ENCODE measurements at places on chromosomes 16 and 17.

- no peak for DNase-seq
Observed at GRCh38 chr16:17370223-17370707, 100.5 kb downstream of the XYLT1 start.

DNA sequence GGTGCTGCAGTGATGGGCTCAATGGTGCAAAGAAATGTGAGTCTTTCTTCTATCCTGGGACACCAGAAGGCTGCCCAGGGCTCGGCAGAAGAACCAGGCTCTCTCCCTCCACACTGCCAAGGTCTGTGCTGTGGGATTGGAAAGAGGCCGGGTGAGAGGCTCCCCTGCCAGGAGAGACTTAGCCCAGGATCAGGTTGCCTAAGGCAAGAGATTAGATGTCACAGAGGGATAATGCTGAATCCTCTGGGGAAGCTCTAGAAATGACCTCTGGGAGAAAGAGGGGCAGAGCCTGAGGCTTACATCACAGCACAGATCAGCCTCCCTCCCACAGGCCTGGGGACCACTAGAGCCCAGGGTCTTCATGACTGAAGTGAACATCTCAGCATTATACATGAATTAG is 5.7 kb upstream of the DOC2B start:
- DNase-seq = no peak

DNA sequence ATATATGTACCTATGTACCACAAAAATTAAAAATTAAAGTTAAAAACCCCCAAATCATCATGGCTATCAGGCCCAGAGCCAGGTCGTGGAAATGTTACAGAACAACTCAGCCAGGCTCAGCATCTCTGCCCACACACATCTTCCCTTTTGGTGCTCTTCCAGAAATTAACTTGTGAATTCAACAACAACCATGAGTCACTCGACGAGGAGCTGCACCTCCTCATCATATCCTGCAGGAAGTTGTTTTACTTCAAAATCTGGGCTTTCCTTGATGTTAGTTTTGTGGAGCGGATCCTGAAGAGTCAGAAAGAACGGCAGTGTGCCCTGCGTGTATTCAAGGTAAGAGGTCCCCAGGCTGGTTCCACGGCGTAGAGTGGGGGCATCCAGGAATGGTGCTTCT is 10.6 kb downstream of the FBXO39 start:
- no peak for DNase-seq

- no peak for DNase-seq
Observed at GRCh38 chr17:60416368-60416925, 5.8 kb upstream of the CHCT1 start.

DNA sequence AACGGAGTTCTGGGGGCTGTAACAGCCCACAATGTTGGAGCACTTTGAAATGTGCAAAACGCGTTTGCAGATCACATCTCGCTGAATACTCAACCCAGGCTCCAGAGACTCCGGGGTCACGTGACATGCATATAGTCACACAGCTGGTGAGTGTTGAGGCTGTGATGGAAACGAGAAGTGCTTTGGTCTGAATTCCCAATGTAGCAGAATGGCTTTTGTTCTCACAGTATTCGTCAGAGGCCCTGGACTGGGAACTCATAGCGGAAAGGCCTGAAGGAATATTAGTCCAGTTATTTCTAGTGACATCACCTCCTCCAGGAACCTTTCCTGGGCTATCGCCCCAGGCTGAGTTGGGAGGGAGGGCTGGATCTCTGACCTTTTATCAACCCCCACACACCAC is 95.8 kb upstream of the CRHR1 start:
- DNase-seq = no peak

GRCh38 chr17:75842411-75842810 is 1.8 kb downstream of the UNC13D start:
- no peak for DNase-seq

- no peak for DNase-seq
Observed at GRCh38 chr16:22098405-22099255, 6.3 kb downstream of the VWA3A start.

DNA sequence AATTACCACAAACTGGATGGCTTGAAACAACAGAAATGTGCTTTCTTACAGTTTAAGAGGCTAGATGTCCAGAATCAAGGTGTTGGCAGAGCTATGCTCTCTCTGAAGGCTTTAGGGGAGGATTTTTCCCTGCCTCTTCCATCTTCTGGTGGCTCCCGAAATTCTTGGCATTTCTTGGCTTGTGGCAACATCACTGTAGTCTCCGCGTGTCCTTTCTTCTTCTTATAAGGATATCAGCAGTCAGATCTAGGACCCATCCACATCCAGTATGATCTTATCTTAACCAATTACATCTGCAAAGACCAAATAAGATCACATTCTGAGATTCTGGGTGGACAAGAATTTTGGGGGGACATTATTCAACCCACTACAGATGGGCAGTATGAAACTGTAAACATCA is 119.2 kb upstream of the PMFBP1 start:
- DNase-seq = no peak

- no peak for DNase-seq
Observed at GRCh38 chr17:11901931-11902330, 95.3 kb downstream of the ZNF18 start.

DNA sequence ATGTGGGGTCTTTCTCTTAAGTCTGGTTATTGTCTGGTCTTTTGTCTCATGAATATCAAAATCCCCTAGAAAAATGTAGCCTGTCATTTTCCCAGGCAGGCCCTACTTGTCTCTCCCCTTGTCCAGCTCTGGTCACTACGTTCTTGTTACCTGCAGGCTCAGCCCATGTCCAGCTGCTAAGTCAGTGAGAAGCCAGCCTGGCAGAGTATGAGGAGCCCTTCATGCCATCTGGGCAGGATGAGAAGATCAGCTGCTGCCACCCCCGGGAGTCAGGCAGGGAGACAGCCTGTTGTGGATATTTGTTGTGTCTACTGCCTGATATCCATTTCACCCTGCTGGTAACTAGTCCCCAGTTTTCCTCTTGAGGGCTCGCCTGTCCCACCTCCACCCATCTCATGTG is 88.9 kb downstream of the ASIC2 start:
- DNase-seq = no peak

DNA sequence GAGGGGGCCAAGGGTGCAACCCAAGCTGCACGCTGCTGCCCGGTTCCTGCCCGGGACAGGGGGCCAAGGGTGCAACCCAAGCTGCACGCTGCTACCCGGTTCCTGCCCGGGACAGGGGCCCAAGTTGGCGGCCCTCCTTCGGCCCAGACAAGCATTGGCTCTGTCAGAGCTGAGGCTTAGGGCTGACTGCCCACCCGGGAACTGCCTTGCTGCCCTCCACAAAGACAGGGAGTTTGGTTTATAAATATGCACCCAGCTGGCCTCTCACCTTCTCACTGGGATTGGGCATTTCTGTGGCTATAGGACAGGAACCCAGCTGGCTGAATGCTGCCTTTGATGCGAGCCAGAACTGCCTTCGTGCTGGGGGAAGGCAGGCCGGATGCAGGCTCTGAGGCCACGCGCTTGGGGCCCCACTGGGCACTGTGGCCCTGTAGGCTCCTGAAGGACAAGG is 105.7 kb downstream of the IRX5 start:
- DNase-seq = no peak

DNA sequence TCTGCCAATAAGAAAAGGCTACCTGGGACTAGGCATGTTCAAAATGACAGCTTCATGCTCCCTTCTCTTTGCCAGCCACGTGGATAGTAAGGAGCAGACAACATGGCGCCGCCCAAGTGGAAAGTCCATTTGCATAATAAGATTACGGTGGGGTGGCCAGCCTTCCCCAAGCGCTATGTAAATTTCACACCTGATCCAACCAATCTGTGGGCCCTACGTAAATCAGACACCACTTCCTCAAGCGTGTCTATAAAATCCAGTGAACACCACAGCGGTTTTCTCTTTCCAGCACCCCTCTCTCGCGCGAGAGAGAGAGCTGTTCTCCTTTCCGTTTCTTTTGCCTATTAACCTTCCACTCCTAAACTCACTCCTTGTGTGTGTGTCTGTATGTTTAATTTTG is 140.3 kb upstream of the ERCC4 start:
- DNase-seq = no peak

- DNase-seq = no peak
Observed at GRCh38 chr17:47895347-47895855, 635 bp upstream of the SP2 start.

DNA sequence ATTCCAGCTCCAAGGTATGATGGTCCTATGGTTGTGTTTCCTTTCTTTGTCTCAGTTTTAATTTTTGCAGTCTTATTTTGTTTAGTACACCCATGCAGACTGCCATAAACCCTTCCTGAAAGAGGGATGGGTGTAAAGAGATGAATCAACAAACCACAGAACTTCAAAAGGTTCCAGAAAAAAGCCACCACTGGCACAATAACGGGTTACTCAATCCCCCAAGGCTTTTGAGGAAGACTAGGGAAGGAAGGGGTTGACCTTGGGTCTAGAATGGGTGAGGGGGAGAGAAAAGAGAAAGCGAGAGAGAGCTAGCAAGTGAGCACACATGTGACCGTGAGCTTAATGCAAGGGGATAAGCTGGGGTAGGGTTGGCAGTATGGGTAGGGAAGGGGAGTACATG is 168.1 kb downstream of the XYLT1 start:
- no peak for DNase-seq

DNA sequence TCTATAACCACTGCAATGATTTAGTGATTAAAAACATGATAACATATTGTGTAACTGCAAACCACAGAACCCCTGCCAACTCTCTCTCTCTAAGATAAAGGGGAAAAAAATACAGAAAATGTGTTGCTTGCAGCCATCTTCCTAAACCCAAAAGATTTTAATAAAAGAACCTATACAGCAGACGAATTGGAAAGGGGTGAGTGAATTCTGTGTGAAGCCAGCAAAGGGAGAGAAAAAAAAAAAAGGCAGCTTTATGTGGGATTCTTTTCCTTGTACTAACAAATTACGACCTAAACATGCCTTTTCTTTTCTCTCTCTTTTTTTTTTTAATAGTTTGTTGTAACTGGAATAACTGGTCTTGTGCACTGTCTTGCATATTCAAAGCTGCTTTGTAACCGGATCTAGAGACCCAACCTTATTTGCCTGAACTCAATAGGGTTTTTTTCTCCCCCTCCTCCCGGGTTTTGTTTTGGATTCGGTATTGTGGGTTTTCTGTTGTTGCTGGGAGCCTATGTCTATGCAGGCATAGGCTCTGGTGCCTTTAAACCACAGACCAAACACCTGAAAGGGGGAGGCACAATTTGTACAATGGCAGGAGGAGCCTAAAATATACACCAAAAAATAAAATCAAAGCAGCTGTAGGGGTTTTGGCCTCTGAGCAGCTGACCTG is 7.0 kb upstream of the ZFHX3 start:
- no peak for DNase-seq

DNA sequence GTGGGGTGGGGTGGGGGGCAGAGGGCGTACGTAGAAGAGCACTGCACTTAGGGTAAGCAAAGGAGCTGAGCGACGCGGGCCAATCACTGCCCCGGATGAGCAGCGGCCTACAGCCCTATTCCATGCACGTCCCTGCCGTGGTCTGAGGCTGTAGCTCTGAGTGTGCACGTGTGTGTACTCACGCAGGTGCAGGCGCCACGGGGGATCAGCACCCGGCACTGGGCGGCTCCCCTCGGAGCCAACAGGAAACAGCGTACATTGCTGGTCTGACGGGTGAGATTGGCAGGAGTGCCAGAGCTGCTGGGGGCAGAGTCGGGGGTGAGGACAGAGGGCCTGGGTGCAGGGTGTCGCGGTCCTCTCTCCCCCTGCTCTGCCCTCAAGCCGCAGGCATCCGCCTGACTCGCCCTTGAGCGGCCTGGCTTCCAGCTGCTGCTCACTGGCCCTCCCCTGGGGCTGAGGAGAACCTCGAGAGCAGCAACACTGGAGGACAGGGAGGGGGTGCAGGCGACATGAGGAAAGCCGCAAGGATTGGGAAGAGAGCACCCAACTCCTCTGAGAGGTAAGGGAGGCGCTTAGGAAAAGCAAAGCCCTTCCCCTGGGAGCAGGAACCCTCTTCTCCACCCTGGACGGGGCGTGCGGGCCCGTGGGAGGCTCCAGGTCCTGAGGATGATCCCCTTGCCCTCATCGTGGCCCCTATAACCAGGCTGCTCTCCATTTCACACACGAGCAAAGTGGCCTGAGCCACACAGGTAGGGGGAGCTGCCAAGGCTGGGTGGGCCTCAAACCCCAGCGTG is 57.8 kb downstream of the ENGASE start:
- no peak for DNase-seq

- DNase-seq = no peak
Observed at GRCh38 chr17:75418531-75418930, 13.1 kb upstream of the GRB2 start.

DNA sequence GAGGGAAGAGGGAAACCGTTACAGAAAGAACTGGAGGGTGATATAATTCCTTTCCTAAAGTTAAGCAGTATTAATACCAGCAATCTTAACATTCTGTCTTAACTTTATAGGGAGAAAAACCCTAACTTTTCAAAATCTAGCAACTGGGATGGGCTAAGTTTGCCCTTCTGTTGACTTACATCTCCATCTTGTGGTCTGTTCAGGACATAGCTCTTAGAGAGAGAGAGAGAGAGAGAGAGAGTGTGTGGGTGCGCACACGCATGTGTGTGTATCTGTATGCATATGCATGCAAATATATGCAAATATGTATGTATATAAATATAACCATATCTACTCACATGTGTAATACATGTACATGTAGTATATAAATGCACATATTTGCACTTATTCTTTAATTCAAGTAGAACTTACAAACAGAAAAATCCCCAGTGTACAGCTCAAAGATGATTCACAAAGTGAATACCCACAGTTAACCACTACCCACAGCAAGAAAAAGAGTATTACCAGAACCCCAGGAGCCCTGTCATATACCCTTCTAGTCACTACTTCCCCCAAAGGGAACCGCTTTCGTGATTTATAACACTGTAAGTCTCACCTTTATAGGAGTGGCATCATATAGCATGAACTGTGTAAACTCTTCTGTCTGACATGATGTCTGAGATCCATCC is 46.5 kb downstream of the STX8 start:
- DNase-seq = no peak

DNA sequence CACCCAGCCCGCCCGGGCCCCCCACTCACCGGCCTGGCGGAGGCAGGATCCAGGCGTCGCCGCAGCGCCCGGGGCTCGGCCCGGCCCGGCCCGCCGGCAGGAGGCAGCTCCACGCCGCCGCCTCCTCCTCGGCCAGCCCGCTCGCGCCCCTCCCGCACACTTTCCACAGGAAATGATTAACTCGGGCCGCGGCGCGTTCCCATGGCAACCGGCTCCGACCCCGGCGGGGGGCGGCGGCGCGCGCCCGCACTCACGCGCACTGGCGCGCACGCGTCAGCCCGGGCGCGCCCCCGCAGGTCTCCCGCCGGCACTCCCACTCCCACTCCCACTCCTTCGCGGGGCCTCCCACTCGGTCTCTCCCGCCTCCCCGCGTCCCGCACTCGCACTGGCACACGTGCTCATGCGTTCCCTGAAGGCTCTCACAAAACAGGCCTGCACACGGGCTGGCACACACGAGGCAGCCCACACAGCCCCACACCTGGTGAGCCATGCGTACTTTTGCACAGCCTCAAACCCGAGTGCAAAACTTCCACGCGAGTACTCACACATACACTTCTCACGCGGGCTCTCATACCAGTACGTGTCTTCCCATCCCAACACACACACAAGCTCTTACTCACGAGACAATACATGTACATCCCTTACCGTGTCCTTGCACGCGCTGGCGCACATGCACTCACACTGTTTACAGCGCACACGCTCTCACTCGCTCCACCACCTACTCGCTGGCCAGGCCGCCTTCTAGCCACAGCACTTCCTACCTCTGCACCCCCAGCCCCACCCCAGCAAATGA is at the start of gene KIFC3:
Gene KIFC3 (minus strand): TSS at position 151 of the 793 bp plus-strand sequence. CDS start 4,248 bp downstream, outside the sequence.
- peak; percentile 64 for DNase-seq

Data from activated CD8-positive, alpha-beta memory T cell treated with anti-CD3 and anti-CD28 coated beads for 1 hour (primary cell).